Fibroblast of gingiva (primary cell): ENCODE measurements at places on chromosomes 4 and X.

GRCh38 chr4:141807103-141807891 is 170.9 kb downstream of the IL15 start:
- peak; percentile 39 for DNase-seq

DNA sequence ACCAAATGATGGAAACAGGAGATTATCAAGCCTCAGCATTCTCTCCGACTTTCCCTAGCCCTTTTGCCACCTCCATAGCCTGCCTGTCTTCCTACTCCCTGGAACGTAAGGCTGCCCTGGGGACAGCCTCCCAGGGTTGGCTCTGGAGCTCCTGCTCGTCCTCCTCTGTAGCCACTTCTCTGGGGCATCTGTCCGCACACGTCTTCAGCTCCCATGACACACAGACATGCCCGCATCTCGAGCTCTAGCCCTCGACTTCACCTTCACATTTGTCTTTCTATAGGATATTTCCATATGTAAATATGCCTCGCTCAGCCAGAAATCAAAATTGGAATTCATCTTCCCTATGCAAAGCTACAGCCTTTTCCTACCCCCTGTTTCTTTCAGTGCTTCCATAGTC is 67.7 kb downstream of the TSC22D3 start:
- DNase-seq, result no peak

DNA sequence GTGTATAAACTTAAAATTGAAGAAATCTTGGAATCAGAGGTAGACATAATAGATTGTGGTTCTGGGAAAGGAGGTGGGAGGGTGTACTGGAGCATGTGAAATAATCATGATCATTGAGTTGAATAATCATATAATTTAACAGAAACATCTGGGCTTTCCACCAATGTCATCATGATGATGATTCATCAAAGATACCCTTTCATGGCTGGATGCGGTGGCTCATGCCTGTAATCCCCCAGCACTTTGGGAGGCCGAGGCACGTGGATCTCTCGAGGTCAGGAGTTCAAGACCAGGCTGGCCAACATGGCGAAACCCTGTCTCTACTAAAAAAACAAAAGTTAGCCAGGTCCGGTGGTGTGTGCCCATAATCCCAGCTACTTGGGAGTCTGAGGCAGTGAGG is 6.7 kb upstream of the RUFY3 start:
- DNase-seq, result peak; percentile 34

GRCh38 chr4:17583941-17584340 is 6.9 kb downstream of the LAP3 start:
- no peak for DNase-seq

DNA sequence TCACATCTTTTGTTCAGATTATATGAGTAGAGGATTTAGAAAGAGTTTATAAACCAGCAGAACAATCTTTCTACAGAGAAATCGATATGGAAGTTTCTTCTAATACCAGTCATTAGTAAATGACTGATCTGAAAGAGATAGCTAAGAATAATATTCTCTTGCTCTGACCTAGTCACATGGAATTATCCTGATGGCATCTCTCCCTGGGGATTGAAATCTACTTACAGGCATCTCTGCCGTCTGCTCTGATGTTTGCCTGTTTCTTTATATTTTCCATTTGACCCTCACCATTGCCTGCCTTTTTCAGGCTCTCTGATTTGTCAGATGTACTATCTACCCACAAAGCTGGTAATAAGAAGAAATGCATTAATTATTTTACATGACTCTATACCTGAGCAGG is 1157.3 kb downstream of the PCDH7 start:
- DNase-seq, result no peak

DNA sequence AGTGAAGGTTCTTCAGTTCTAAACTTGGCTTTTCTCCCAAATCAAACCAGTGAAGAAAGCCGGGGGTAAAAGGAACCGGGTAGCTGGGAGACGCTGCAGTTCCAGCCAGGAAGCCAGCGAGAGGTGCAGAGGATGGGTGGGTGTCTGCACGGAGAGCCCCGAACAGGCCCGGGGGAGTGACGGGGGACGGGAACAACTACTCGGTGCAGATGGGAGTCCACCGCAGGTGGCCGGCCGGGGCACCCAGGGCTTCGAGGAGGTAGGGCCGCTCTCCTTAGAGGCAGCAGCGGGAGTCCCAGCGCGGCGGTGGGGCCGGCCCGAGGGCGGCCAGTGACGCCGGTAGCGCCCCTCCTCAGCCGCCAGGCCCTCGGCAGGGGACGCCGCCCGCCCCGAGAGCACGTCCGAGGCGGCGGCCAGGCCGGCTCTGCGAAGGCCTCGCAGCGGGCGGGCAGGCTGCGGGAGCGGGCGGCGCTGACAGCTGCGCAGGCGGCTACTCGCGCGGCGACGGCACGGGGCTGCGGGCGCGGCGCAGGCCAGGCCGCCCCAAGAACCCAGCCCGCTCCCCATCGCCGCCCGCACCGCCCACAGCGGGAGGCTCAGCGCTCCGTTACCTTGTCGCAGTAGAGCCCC is 449 bp downstream of the FBXL5 start:
- peak; percentile 3 for DNase-seq

- DNase-seq, result no peak
These were observed 116.7 kb downstream of the FAM53A start for GRCh38 chr4:1567519-1567807.

- DNase-seq, result peak; percentile 16
These were observed 732 bp upstream of the ADRA2C start for GRCh38 chr4:3765271-3766035.

DNA sequence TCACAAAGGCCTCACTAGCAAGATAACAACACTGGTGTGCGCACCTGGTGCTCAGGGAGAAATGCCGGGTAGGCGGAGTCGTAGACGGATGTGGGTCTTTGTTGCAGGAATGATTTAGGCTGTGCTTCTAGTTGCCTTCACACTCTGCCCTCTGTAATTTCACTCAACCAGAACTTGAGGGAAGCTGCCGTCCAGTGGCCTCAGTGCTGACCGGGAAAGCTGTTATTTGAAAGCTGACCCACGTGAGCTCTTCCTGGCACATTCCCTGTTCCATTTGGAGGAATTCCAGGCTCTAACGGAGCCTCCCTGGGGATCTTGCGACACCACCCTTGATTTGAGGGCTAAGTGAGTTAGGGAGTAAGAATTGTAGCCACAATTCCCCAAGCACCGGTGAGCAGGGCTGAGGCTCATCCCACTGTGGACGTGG is 15.9 kb downstream of the SH3TC1 start:
- peak; percentile 87 for DNase-seq

DNA sequence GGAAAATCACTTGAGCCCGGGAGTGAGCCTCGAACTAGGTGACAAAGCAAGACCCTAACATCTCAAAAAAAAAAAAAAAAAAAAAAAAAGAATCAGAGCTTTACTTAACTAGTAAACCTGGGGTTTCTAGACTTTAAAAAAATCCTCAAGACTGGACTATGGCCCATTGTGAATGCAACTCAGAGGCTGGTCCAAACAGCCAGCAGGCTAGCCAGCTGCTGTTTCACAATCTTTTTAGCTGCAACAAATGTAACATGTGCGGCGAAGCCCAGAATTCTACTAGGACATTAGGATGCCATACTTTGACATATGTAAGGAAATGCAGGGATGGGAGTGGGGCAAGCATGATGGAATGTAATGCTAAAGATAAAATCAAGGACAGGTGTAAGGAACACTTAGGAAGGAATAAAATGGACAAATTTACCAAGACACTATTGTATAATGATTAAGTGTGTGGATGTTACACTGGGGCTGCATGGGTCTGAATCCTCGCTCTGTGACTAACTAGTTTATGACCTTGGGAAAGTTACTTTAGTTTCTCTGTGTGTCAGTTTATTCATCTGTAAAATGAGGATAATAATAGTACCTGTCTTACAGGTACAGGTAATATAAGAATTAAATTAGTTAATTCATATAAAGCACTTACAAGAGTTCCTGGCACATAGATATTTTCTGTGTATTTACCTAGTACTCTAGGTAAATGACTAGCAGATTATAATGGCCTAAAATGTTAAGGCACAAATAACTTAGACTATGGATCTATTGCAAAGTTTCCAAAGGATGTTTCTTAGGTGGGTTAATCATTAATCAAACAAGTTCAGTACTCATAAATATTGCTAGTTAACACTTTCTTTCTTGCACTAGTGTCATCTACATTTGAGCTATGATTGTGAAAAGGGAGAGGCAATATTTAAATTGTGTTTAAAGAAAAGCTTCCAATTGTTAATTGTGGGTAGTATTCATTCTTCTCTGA is 49.5 kb downstream of the HELQ start:
- DNase-seq, result peak; percentile 9

DNA sequence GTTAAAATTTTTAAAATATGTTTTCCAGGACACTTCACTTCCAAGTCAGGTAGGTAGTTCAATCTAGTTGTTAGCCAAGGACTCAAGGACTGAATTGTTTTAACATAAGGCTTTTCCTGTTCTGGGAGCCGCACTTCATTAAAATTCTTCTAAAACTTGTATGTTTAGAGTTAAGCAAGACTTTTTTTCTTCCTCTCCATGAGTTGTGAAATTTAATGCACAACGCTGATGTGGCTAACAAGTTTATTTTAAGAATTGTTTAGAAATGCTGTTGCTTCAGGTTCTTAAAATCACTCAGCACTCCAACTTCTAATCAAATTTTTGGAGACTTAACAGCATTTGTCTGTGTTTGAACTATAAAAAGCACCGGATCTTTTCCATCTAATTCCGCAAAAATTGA is 49.7 kb downstream of the XIAP start:
- peak; percentile 68 for DNase-seq

GRCh38 chr4:163161536-163162205 is 5.0 kb downstream of the NAF1 start:
- no peak for DNase-seq

- DNase-seq, result no peak
These were observed 366.5 kb upstream of the LCORL start for GRCh38 chr4:18388039-18388438.

GRCh38 chr4:119110121-119110520 is 25.5 kb upstream of the MYOZ2 start:
- no peak for DNase-seq

DNA sequence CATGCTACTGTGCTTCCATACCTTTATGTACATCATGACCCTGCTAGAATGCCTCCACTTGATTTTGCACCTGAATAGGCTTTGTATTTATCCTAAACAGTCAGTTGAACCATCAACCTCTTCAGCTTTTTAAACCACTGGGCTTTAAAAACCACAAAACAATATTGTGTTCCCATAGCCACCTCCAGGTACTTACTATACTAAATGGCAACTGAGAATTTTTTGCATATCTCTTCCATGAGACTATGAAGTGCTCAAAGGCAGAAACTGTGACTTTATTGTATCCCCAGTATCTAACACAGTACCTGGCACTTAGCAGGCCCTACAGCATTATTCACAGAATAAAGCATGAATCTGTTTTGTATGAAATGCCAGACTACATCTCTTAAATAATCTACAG is 39.7 kb downstream of the ANAPC10 start:
- DNase-seq, result no peak

GRCh38 chr4:40828661-40829060 is 78.9 kb downstream of the NSUN7 start:
- no peak for DNase-seq
